ENCODE measurements at places on chromosomes 11 and 22.
A peak's percentile ranks its signal among the peaks of the same experiment; 100 is the strongest.

DNA sequence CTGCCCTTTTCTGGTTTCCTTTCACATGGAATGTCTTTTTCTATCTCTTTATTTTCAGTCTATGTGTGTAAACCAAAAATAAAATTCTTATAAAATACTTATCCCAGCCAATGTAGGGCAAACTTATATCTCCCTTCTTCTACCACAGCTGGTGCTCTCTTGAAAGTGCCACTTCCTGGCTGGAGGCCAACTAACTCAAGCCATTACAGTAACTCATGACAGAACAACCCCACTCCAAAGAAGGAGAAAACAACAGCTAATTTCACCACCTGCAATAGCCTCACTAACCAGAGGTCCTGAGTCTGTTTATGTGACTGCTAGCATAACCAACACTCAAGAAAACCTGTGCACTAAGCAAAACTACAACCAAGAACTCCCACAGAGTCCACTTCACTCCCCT lies 74.9 kb upstream of the DBX1 start:
- DNase-seq, result no peak

DNA sequence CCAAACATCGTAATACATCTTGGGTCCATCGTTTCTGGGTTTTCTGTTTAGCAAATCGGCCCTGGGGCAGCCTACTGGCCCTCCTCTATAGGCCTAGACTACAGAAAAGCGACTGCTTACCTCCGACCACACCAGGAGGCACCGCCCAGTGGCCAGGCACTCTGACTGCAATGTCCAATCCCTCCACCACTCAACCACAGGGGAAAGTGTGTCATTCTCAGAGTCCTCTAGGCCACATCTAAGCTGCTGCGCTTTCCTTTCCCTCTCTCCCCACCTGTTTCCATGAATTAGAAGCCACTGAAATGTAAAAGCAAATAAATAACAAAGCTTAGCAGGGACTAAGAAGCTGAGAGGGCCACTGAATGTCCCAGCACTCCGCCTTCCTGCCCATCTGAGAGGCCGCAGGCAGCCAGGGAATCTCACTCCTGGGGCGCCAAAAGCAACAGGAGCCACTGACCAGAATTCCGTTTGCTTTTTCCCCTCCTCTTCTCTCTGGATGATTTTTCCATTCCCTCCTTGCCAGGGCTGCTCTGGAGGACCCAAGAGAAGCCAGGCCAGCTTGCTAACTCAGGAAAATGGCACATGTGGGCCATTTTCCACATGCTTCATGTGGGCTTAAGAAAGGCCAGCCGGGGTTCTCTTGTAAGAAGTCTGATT lies 50.1 kb upstream of the FLI1 start:
- DNase-seq, result no peak

DNA sequence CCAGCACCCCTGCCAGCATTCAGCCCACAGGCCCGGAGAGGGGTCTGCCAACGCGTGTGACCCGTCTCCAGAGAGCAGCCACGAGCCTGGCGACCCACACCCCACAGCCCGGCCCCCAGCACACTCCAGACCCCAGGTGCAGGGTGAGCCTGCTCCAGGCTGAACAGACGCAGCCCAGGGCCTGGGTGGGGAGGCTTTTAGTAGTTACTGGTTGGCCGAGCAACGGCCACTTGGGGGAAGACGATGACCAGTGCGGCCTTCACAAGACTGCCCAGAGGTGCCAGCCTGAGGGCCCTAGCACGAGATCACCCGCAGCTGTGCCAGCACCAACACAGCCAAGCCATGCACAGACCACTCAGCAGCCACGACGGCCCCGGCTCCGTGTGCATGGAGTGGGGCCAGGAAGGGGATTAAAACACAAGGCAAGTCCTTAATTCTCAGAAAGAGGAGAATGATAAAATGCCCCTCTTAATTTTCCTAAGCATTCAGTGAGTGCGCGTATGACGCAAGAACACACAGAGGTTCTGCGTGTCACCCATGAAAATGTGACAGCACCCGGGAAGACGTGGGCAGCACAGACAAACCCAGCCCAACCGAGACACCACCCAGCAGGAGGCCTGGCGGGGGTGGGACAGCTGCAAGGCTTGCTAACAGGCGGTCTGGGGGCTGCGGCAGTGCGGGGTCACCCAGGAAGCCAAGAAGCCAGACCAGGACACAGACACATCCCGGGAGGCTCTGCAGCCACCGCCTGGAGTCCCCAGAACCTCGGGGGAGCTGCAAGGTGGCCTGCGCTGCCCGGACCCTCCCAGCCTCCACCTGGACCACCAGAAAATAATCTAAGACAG lies 47.6 kb downstream of the BRD1 start:
- no peak for DNase-seq

DNA sequence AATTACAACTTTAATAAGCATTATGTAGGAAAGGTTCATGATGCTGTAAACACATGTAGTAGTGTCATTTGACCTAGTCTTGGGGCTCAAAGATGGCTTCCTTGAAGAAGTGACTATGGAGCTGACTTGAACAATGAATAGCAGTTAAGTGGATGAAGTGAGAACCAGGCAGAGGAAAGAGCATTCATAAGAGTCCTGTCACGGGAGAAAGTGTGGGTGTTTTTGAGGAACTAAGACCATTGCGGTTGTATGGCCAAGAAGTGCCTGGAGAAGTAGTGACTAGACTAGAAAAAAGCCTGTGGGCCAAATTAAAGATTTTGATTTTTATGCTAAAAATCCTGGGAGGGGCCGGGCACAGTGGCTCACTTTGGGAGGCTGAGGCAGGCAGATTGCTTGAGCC lies 7.2 kb upstream of the IL18BP start:
- DNase-seq, result no peak

DNA sequence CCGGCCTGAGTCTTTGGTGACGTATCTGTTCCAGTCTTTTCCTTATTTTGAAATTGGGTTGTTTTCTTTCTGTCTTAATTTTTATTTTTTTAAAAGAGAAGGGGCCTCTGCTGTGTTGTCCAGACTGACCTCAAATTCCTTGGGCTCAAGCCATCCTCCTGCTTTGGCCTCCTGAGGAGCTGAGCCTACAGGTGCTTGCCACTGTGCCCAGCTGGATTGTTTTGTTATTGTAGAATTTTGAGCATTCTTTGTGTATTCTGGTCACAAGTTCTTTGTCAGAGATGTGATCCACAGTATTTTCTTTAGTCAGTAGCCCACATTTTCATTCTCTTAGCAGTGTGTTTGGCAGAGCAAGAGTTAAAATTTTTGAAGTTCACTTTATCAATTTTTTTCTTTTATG lies 100.1 kb downstream of the ATXN10 start:
- no peak for DNase-seq

GRCh38 chr22:26770624-26771023 lies 113.2 kb downstream of the MIAT start:
- DNase-seq, result no peak

- no peak for DNase-seq
Measured at GRCh38 chr11:77067861-77068443, 1.2 kb downstream of the CAPN5 start.

GRCh38 chr11:32098142-32098903 lies 7.4 kb downstream of the RCN1 start:
- no peak for DNase-seq

DNA sequence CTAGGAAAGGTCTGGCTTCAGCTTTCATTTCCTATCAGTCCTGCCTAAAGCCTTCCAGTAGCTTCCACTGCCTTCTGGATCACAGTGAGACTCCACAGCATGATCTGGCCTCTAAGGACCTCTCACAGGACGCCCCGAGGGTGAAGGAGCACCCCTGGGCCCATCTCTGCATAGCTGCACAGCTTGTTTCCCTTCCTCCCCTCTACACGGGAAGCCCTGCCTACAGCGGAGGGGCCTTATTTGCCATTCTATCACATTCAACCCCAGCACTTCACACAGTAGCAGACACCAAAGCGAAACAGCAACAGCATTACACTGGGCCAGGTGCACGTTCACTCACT lies 162.3 kb upstream of the GRK3 start:
- DNase-seq, result no peak

GRCh38 chr22:30998329-30998728 lies 29.3 kb downstream of the TUG1 start:
- DNase-seq, result no peak

DNA sequence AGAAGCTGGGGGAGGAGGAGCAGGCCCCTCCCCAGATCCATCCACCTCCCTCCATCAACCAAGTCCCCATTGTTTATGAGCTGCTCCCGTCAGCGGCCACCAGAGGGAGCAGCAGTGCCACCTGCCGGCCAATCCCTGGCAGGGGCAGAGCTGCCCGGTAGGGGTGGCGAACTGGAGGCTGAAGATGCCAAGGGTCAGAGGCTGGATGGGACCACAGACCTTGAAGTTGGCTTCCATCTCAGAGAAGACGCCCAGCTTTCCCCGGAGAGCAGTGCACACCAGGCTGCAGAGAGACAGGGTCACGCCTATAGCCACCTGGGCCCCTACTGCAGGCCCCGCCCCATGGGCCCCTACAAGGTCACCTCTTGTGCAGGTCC lies 3.6 kb downstream of the FIBP start:
- DNase-seq, result peak; percentile 88

DNA sequence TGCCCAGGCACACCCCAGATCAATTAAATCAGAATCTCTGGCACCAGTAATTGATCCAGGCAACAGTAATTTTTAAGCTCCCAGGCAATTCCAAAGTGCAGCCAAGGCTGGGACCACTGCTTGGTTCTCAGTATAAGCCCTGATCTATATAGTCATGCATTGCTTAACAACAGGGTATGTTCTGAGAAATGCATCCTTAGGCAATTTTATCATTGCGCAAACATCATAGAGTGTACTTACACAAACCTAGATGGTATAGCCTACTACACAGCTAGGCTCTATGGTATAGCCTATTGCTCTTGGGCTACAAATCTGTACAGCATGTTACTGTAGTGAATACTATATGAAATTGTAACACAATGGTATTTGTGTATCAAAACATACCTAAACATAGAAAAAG lies 651 bp upstream of the C11orf42 start:
- no peak for DNase-seq

GRCh38 chr11:109785198-109785597 lies 308.0 kb upstream of the ZC3H12C start:
- DNase-seq, result no peak

- DNase-seq, result peak; percentile 84
Measured at GRCh38 chr11:63985812-63986155, 454 bp upstream of the OTUB1 start.

GRCh38 chr11:73233211-73233610 lies 15.1 kb downstream of the P2RY2 start:
- DNase-seq, result peak; percentile 1

DNA sequence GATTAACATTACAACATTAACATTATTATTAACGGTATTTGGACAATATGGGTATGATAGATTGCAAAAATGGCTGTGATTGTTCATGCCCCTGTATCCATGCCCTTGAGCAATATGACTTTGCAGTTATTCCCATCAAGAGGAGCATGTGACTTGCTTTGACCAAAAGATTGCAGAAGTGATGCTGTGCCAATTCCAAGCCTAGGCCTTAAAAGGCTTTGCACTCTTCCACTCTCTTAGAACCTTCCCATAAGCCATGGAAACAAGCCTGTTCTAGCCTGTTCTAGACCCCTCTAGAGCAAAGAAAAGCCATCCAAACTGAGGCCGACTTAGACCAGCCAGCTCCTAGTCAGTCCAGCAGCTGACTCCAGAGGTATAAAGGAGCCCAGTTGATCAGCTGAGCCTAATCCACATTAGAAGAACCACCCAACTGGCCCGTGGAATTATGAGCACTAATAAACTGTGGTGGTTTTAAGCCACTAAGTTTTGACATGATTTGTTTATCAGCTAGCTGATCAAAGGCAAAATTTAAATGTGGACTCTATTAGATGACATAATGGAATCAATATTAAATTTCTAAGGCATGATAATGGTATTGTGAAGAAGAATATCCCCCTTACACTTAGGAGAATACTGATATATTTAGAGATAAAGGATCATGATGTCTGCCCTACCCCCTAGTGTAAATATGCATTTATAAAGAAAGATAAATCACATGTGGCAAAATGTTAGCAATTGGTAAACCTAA lies 28.6 kb downstream of the RAB30 start:
- DNase-seq, result no peak

- no peak for DNase-seq
Measured at GRCh38 chr11:110356762-110357671, 60.6 kb upstream of the RDX start.

DNA sequence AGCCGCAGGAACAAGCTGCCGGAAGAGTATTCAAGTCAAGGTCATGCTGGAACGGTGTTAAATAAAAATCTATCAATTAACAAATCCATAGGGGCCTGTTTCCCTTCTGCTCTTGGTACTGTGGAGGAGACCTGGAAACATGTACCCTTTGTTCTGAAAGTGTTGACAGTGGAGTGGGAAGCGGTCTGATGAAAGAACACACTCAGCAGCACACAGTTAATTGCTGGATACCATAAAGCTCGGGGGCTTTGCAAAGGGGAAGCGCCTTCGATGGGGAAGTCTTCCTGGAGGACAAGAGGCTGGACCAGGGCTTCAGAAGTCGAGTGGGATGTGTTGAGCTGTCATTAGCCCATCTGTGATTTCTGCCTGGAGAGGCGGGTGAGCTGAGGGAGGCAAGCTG lies 112.5 kb upstream of the CLPB start:
- DNase-seq, result no peak

- no peak for DNase-seq
Measured at GRCh38 chr11:68014157-68014946, 4.2 kb downstream of the ALDH3B1 start.

Measured in activated naive CD4-positive, alpha-beta T cell treated with anti-CD3 and anti-CD28 coated beads, Interleukin-2, amount 10 ng/mL, durations not matched to agents 7 days and 5 days (primary cell).